ENCODE measurements at places on chromosomes 2 and 18.

DNA sequence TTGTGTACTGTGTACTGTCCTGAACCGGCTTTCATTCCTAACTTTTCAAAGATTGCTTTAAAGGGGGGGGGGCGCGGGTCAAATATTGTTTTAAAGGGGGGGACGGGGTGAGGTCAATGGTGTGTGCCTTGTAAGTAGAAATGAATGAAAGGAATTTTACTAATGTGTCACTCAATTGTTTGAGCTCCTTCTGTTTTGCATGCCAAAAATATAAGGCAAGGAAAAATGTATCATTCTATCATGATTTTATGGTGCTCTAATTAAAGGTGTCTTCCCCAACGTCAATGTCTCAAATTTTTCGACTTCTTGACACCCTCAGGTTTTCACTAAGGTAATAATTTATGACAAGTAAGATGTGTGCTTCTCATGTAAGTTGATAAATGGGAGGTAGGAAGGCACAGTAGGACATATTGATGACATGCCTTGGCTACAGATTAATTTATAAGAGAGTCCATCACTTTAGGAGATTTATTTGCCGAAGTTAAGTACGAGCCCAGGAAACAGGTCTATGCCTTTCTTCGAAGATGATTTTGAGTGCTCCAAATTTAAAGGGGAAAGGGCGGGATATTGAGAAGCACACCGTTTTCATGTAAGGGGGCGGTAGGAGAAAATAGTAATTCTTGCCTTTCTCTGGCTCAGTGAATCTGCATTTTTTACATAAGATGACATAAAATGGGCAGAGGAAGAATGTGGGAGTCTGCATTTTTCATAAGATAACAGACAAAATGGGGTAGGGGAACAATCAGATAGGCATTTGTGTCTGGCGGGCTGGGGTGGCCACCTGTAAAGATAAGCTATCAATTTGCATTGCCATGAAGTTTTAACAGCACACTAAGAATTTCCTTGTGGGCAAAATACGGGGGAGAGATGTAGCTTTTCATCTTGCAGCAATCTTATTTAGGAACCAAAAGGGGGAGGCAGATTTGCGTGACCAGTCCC lies 1.2 kb upstream of the TRAPPC8 start:
- DNase-seq, result no peak

- DNase-seq, result no peak
Observed at GRCh38 chr2:240395896-240396622, 39.4 kb upstream of the GPC1 start.

DNA sequence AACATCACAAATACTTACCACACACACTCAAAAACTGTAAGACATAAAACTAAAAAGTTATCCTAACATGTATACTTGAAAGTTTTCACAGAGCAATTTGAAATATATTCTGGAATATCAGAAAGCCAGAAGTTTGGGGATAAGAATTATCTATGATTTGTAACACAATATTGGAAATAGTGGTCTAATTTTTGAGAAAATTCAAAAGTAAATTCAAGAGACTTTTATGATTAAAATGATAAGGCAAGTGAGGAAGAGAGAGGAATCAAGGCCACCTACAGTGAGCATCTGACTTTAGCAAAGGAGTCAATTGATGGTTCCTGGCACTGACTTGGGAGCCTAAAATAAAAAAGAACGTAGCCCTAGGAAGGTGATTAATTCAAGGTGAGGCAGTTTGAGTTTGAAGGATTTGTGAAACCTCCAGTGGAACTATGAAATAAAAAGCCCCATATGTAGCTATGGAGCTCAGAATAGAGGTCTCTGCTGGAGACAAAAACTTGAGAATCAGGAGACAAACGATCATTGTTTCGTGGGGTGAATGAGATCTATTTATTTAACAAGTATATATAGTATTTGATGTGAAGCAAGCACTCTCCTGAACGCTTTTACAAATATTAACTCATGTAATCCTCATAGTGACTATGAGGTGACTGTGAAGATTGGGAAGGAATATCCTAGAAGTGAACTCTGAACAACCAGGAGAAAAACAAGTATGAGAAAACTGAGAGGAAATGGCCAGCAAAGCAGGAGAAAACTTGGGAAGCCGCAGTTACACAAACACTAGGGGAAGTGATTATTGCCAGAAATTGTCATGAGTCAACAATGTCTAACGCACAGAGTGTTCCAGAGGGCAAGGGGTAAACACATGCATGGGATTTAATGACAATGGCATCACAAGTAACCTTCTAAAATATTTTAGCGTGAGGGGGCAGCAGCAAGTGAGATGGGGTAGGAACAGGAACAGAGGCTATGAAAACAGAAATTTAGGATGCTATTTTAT lies 12.8 kb downstream of the TFPI start:
- no peak for DNase-seq

DNA sequence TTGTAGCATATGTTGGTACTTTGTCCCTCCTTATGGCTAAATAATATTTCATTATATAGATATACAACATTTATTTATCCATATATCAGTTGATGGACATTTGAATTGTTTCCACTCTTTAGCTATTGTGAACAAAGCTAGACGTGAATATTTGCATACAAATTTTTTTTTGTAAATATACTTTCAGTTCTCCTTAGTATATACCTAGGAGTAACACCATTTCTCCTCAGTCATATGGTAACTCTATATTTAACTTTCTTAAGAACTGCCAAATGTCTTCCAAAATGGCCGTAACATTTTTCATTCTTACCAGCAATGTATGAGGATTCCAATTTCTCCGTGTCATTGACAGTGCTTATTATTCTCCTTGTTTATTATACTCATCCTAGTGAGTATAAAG lies 74.5 kb downstream of the TMEM185B start:
- no peak for DNase-seq

- no peak for DNase-seq
Observed at GRCh38 chr18:46867367-46868143, 49.8 kb downstream of the PIAS2 start.

GRCh38 chr2:69437751-69438154 lies 518 bp upstream of the NFU1 start:
- DNase-seq, result no peak

DNA sequence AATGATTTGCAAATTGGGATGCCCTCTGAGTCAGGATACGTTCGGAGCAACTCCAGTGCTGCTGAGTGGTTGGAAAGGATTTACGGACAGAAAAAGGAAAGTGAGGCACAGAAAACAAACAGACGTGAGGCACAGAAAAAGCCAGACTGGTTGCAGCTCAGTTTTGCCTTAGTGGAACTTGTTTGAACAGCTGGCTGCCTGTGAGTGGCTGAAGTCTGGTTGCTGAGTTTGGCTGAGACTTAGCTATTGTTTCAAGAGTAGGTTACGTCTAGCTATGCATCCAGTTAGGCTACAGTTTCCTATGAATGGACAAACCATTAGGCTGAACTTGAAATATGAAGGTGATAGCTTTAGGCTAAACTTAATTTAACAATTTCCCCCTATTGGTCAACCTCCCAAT lies 256.6 kb downstream of the VAPA start:
- no peak for DNase-seq

GRCh38 chr2:67510745-67511144 lies 113.6 kb downstream of the ETAA1 start:
- no peak for DNase-seq

DNA sequence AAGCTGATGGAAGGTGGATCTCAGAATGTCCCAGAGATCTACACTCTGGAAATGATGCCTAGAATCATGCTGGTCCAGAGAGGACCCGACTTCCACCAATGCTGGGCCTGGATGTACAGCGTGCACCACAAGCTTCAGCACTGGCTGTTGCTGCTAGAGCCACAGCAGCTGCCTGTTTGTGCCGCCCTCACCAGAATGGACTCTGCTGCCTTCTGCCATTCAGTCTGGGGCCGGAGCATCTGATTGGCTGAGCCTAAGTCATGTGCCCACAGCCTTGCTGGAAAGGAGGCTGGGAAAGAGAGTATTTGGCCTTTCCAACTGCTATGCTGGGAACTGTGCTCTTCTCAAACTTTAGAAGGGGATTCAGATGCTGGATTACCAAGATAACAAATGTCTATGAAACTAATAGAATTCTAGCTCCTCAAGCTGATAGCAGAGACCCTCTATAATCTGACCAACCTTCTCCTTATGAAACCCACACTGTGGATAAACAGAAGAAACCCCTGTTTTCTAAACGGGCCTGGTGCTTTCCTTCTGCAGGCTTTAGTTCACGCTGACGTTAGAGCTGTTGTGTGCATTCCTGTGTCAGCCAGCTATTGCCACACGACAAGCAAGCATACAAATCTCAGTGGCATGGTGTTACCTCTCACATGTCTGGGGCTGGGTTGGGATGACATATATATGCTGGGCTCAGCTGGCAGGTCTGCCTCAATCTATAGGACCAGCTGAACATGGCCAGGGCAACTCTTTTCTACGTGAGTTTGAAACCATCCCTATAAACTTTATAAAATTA lies 4.1 kb upstream of the LOXHD1 start:
- DNase-seq, result no peak

- DNase-seq, result no peak
Observed at GRCh38 chr2:226891780-226892590, 56.1 kb downstream of the RHBDD1 start.

- no peak for DNase-seq
Observed at GRCh38 chr2:162916286-162916801, 77.8 kb upstream of the KCNH7 start.

DNA sequence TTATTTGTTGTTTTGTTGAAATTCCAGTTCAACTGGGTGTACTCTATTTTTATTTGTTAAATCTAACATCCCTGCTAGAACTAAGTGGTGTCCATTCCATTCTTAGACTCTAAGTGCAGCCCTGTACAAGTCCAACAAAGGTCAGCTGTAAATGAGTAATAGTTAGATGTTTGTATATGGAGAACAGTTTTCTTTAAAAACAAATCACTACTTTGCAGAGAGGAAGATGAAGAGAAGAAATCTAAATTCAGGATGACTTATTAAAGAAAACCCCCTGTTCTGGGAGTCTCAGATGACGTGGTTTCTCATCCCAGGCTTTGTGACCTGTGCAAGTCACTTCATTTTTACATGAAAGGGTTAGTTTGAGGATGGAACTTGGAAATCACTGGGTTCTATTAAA lies 57.9 kb downstream of the GALNT14 start:
- no peak for DNase-seq

DNA sequence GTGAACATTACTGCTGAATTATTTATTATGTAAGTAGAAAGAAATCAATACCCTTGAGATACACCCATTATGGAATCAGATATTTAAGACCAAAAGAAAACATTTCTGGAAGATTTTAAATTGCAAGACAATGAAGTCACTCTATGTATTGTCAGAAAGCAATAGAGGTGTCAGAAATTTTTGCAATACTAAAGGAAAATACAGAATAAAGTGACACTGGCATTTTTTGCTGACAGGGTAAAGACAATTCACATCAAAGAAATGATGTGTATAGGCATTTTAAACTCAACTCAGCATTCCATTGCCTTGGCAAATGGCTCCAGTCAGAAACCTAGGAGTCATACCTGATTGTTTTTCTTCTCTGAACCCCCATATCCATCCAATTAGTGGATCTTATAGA lies 191.0 kb upstream of the PID1 start:
- DNase-seq, result no peak

DNA sequence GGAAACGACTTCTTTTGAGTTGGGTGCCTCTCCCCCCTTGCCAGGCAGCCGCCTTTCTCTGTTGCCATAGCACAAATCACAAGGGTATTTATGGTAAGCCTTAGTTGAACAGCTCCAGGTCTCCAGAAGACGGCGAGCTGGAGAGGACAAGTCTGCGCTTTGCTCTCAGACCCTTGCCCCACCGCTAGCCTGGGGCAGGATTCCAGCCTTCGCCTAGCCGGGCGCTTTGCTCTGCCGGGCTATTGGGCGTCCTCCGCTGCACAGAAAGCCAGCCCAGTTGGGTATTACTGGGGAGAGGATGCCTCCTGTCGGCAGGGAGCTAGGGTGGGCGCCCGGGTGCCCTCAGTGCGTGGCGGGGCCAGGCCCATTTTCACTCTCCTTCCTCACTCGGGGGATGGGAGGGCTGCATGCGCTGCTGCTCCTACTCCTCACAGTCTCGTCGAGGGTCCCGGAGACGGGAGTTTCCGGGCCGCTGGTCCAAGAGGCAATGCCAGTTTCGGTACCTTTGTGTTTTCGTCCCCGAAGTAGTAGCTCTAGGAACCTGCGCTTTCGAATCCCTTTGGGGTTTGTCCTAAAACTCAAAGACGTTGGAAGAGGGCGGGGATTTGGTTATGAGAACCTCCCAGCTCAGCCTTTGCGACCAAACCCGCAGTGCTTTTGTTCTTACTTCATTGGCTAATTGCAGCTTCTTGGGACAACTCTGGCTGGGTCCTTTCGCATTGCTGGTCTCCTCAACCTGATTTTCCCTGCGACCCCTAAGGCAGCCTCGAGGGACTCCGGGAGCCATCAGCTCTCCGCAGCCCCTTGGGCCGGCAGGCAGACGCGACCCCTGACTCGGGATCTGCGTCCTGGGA lies 3.6 kb upstream of the DLX2 start:
- no peak for DNase-seq

- no peak for DNase-seq
Observed at GRCh38 chr2:2182551-2183071, 148.5 kb downstream of the MYT1L start.

DNA sequence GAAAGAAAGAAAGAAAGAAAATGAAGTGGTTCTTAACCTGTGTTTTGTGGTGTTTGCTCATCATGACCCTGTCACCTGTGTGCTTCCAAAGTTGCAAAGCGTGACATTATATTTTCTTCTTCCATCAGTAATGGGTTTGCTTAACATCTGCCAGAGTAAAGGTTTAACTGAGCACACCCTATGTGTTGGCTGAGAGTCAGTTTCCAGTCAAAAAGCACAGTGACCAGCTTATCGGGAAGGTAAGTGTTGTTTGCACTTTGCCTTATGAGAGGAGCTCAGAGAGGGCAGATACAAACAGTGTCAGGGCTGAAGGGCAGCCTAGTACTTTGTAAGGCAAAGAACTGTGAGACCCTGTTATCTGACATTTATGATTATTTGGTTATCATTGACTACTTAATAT lies 406.2 kb upstream of the CWC22 start:
- no peak for DNase-seq

- DNase-seq, result no peak
Observed at GRCh38 chr2:3008561-3008960, 369.1 kb downstream of the EIPR1 start.

DNA sequence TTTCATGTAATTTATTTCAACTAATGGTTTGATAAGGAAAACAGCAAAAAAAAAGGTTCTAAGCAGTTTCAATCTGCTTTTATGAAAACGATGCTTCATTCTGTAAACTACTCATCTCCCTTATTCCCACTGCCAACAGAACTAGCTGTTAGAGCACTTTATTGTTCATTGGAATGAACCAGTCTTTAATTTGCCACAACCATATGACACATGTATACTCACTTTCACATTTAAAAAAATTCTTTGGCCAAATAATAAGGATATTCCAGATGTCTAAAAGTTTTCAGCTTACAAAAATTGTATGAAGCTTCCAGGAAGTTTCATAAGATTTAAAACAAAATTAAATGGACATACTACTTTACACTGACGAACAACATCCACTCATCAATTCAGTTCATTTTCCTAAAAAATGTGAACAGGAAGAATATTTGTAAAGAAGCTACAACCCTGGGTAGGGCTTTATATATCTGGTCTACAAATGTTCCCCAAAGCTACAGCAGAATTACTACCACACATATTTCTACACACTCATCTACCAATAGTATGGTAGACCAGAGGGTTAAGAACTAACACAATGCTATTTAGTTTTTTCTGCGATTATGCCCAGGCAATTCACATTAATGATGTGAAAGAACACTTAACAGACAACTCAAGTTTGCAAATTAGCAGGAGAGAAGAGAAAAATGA lies 37.7 kb downstream of the ZNF521 start:
- DNase-seq, result no peak

Measured in stimulated activated CD8-positive, alpha-beta memory T cell treated with anti-CD3 and anti-CD28 coated beads, Interleukin-7, amount 100 ng/mL, for 1 hour (primary cell).